ENCODE measurements at places on chromosomes 1 and 21.

DNA sequence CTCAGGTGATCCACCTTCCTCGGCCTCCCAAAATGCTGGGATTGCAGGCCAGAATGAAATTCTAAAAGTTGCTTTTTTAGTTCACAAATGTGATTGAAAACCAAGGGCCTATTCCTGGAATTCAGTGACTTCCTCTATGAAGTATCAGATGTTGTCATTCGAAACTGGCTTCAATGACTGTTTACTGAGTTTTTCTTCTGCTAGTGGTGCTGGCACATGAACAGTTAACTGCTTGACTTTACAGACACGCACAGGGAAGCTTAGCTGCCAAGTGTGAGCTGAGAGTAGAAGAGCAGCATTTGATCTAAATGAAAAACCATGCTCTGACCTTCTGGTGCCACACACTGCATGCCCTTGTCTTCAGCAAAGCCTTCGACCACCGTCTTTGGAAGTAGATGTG, 32.8 kb upstream of the AJAP1 start:
- no peak for DNase-seq

DNA sequence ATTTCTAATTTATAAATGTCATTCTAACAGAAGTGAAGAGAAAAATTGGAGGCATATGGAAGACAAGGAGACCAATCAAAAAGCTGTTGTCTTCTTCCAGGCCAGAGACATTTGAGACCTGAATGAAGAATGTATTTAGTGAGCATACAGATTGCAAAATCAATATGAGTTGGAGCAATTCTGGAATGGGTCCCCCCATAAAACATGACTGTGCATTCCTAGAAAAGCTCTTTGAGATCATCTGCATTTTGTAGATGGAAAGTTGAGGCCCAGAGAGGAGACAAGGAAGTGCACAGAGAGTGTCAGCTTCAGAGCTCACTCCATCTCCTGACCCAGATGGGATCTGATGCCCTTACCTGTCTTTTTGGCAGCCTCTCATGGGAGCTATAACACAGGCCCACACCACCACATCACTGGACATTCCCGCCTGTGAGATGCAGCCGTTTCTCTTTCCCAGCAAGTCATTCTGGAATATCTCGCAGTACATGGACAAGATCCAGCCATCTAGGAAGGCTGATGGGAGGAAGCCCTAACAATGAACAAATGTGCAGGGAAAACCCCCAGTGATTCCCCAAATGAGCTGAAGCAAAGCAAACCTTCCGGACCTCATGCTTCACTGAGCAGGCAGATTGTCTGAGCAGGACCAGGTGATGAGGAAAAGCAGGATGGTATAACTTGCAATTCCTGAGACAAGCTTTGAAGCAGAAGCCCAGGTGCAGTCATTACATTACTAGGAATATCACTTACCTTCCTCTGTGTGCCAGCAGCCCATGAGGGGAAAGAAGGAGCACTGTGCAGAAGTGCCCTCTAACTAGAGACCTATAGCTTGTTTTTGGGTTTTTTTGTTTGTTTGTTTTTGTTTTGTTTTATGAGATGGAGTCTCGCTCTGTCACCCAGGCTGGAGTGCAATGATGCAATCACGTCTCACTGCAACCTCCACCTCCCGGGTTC, 445.6 kb downstream of the PLPP3 start:
- no peak for DNase-seq

GRCh38 chr1:116325922-116326321, 47.1 kb upstream of the ATP1A1 start:
- no peak for DNase-seq

DNA sequence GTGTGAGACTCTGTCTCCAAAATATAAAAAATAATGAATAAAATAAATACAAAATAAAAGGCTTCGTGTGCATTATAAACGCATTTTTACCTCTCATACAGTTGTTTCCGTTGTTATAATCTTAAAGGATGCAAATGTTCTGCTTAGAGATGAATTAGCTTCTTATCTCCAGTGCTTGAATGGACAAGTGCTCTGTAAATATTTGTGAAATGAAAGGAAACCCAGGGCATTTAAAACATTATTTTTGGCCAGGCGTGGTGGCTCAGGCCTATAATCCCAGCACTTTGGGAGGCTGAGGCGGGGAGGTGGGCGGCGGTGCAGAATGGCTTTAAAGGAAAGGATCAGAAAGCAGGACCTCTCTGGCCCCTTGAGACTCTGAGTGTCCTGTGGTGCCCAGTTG, 94.5 kb downstream of the HUNK start:
- DNase-seq, result peak; percentile 56

DNA sequence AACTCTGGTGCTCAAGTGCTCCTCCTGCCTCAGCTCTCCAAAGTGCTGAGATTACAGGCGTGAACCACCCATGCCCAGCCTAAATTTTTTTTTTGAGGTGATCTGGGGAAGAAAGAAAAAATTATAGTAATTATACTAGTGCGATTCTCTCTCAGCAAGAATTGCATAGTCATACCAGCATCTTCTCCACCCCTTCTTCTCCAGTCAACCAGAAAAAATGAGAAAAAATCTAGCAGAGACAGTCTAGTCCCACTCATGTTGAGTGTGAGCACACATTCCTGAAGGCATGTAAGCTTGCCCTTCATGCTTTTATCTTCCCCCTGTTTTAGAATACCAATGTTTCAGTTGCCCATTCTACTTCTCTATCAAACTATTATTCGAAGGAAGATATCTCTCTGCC, 207.6 kb downstream of the S1PR1 start:
- no peak for DNase-seq

GRCh38 chr1:115877511-115877910, 36.6 kb upstream of the NHLH2 start:
- peak; percentile 3 for DNase-seq

DNA sequence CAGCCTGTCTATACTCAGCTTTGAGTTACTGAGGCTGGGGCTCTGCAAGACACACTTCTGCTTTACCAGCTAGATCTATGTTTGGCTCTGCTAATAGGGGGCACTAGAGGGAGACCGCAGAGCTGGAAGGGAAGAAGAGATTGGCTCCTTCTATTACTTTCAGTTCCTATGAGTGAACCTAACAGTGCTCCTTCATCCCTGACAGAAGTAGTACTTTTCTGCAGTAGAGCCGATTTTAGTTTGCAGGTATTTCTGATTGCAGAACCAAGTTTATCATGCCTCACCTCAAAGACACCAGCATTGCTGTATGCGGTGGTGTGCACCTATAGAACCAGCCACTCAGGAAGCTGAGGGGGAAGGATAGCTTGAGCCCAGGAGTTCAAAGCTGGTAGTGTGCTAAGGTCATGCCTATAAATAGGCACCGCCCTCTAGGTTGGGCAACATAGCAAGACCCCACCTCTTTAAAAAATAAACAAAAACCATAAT, 5.7 kb upstream of the ZDHHC18 start:
- DNase-seq, result no peak

GRCh38 chr1:2832506-2833453, 31.3 kb upstream of the TTC34 start:
- no peak for DNase-seq

- no peak for DNase-seq
Measured at GRCh38 chr21:39220150-39220549, 36.9 kb upstream of the PSMG1 start.

DNA sequence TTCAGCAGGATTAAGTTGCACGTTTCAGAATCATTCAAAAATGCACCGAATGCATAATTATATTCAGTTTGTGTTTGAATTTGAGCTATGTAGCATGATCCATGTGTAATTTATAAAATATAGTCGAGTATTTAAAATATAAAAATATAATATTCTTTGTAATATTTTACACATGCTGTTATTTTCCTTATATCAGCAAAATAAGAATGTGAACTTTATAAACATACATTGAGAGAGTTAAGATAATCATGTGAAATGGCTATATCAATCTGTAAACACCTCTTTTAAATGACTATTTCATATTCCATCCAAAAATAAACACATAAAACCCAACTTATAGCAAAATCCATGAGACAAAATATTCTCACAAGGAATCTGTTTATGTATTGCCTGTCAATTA, 303.7 kb downstream of the LRRC7 start:
- DNase-seq, result no peak

- no peak for DNase-seq
Measured at GRCh38 chr1:29679316-29679715, 443.0 kb downstream of the PTPRU start.

- DNase-seq, result no peak
Measured at GRCh38 chr21:42663860-42664535, 10.6 kb downstream of the PDE9A start.

DNA sequence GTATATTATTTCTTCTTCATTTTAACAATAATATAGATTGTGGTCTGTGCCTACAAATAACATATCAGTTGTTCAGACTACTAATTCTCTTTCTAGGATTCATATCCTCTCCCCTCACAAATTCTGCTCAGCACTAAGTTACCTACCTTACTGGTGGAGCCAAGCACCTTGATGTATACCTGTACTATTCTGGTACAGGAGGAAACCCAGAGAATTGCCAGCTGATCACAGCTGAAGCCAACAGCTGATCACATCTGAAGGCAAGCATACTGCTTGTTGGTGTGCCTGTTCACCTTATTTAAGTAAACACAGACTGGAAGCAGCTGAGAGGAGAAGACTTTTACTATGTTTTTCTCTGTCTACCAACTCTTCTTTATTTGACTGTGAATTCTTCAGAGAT, 101.8 kb downstream of the PBX1 start:
- DNase-seq, result no peak

- DNase-seq, result no peak
Measured at GRCh38 chr1:47194311-47194710, 4.5 kb upstream of the PDZK1IP1 start.

All from DMS79 treated with DMSO at 0.1 percent for 48 hours (cell line).